ENCODE measurements at places on chromosomes 2 and 18.
A peak's percentile ranks its signal among the peaks of the same experiment; 100 is the strongest.

GRCh38 chr2:128280901-128281321 lies 37.8 kb downstream of the HS6ST1 start:
- no peak for DNase-seq

DNA sequence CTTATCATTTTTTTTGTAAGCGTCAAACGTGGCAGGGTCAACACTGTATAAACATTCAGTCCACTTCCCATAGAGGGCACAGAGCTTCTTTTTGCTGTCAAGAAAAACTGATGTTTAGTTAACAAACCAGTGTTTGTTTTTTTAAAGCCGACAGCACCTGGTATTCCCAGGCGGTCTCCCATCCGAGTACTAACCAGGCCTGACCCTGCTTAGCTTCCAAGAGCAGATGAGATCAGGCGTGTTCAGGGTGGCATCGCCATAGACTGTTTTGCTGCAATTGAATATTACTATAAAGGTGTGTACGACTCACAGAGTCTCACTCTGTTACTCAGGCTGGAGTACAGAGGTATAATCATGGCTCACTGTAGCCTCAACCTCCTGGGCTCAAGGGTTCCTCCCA lies 31.5 kb downstream of the CABYR start:
- no peak for DNase-seq

DNA sequence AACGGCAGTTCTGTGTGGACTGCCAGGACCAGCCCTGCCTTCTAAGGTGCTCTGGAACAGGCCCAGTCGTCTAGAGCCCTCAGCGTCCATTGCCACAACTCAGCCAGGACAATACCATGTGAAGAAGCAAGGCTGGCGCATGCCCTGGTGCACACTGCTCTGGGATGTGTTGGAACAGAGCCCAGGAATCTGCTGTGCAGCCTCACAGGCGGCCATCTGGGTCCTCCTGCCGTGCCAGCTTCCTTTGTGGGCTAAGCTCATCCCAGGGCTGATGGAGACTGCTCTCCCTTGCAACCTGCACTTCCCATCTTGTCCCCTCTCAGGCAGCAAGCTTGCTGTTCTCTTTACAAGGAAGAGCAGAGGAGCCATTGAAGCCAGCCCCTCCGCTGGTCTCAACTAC lies 246.4 kb upstream of the PXDN start:
- no peak for DNase-seq

DNA sequence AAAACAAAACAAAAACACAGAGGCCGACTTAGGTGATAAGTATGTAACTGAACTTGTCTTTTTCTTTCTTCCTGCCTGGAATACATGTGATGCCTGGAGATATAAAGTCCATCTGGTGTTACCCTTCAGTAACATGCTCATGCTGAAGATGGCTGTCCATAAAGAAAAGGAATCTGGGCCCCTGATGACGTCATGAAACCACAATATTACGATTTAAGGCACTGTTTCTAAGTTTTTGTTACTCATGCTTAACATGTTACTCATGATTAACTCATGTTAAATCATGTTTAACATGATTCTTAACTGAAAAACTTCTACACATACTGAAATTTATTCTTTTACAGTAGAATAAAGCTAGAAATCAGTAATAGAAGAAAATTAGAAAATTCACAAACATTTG lies 49.0 kb downstream of the STRADB start:
- DNase-seq = no peak

- no peak for DNase-seq
Observed at GRCh38 chr18:49985236-49985635, 171.9 kb upstream of the ACAA2 start.

DNA sequence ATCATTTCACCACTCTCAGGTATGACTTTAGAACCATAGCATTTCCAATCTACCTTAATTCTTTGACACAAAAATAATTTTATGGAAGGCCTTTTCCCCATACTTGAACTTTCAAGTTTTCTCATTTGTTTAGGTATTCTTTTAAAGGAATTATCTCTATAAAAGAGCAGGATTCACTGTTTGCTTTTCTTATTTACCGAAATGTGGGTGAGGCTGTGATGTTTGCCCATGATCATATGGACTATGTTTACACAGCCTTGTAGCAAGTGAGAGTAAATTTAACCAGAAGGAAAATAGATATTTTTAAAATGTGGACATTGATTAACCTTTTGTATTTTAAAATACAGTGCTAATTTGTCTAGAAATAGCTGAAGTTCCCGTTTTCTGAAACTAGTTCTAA lies 26.3 kb downstream of the CAB39 start:
- no peak for DNase-seq

GRCh38 chr2:145221032-145221431 lies 701.1 kb upstream of the ZEB2 start:
- DNase-seq = no peak

- DNase-seq = no peak
Observed at GRCh38 chr2:240305369-240305962, 130.0 kb upstream of the GPC1 start.

GRCh38 chr2:146952696-146953095 lies 892.1 kb upstream of the ACVR2A start:
- DNase-seq = no peak

DNA sequence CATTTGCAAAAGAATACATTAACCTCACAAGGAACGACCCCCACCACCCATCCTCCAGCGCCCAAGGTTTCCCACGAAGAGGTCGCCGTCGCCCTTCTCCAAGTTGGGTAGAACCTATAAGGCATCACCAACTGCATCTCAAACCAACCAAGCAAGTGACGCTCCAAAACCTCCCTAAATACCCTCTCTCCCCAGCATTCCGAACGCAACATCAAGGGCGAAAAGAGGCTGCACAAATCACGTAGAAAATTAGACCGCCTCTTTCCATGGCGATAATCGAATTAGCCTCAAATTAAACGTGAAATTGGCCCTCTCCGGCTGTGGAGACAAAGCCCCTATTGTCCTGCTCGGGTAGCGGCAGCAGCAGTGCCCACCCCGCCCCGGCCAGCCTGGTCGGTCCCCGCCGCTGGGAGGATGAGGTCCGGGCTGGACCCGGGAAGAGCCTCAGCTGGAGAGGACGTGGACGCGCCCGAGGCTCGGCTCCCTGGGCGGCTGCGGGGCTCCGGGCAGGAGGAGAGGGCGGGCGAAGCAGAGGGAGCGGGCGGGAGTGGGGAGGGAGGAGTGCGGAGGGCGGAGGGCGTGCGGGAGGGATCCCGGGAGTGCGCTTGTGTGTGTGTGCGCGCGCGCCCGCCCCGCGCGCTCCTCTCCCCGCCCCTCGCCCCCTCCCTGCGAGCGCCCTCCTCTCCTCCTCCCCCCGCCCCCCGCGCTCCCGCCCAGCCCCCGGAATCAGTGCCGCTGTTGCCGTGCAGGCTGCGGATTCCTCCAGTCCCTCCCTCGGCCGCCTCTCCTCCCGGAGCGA lies at the start of gene SPTBN1:
Gene SPTBN1 (plus strand): TSS at position 765 of the 799 bp plus-strand sequence. CDS start 70,092 bp downstream, outside the sequence.
- DNase-seq = no peak

DNA sequence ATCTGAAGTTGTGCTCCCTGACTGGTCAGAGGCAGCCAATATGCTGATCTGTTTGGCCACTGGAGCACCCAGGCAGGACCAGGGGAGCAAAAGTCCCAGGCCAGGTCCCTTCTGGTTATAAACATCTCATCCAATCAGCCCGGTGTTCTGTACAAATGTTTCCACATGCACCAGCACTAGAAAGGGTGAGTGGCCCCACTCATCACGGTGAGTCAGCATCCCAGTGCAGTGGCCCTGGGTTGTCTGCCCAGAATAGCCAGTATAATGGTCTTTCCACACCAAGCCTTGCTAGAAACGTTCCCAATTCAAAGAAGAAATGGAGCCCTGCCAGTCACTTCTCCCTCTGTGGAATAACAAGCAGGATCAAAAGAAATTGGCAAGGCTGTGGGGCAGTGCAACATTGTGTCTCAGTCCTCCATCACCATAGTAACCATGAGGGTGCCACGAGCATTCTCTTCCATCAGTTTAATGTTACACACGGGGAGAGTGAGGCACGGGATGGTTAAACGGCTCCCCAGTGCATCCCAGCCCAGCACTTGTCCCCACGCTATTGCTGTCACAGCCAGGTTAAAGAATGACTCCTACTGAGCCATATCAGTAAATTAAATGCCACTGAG lies 174.9 kb downstream of the SEPTIN10 start:
- DNase-seq = no peak

DNA sequence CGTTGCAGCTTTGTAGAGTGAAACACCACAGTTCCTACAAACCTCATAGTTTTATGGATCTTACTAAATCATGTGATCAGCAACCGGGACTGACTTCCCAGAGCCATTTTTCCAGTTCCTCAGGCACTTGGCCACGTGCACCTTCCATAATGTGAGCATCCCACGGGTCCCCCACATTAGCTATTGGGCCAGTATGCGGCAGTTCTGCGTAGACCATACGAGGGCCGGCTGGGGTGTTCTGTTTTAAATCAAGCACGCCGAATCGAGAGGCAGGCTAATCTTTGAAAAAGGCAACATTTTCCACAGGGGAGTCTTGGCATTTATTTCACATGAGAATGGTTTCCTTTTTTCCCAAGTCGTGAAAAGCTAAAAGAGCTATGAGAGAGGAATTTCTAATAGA lies 135.6 kb upstream of the CCDC195 start:
- DNase-seq = no peak

- DNase-seq = no peak
Observed at GRCh38 chr2:25587361-25587760, 86.0 kb downstream of the DTNB start.

- no peak for DNase-seq
Observed at GRCh38 chr18:78080761-78081160, 831.1 kb downstream of the GALR1 start.

DNA sequence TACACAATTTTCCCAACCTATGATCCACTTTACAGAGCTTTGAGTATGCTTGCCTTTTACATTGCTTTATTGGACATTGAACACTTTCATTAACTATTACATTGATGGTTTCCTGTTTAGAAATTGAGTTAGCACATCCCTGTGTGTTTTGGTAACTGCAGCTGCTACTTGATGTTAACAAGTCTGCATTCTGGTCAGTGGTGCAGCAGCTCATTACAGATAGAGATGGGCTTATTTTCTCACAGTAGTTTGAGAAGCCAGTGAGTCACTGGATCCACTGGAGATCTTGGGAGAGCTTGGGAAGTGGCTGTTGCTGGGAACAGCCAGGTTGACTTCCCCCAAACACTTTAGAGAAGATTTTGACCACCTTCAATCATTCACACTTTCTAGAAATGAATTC lies 150.5 kb downstream of the ARHGAP15 start:
- no peak for DNase-seq

- DNase-seq = peak; percentile 26
Observed at GRCh38 chr2:62313449-62314227, 117.7 kb downstream of the B3GNT2 start.

- DNase-seq = no peak
Observed at GRCh38 chr2:176585791-176586190, 316.5 kb downstream of the MTX2 start.

GRCh38 chr2:184178229-184178628 lies 420.1 kb upstream of the ZNF804A start:
- no peak for DNase-seq

DNA sequence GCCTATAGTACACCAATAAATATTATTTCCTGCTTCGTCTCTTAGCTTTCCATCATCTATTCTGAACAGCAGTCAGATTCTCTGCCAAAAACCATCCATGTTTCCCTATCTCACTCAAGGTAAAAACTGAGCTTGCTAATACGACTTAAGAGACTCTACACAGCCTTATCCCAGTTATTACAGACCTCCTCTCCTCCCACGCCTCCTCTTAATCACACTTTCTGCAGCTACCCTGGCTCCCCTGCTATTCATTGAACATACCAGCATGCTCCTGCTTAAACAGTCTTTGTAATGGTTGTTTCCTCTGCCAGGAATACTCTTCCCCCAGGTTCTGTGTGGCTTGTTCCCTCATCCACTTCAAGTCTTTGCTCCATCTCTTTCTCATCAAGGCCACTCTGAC lies 81.5 kb downstream of the PDE1A start:
- DNase-seq = no peak

DNA sequence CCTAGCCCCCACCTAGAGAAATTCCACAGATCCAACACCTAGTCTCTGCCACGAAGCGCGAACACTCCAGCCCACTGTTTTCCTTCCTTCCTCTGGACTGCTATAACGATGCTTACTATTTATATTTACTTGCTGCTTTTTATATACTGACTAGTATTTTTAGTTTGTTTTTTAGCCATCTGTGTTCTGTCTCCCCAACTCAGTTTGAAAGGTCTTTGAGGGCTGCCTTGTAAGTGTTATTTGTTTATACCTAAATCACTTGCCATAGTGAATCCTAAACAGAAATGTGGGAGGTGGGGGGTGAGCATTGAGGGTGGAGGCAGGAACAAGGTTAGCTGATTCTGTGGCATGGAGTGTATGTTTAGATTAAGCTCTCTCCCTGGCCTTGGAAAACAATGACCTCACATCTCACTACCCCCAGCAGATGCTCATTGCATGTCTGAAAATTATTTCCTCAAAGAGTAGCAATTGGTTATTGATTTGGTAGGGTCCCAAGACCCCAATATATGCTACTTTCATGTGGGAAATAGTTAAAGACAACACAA lies 1.1 kb upstream of the NCKAP5 start:
- no peak for DNase-seq

GRCh38 chr2:50753234-50753633 lies 278.7 kb downstream of the NRXN1 start:
- DNase-seq = no peak

- DNase-seq = no peak
Observed at GRCh38 chr2:188974164-188974563, at the start of gene COL3A1. TSS of gene COL3A1 (plus strand) at chr2:188974373. CDS start at chr2:188974490, 117 bp downstream.

DNA sequence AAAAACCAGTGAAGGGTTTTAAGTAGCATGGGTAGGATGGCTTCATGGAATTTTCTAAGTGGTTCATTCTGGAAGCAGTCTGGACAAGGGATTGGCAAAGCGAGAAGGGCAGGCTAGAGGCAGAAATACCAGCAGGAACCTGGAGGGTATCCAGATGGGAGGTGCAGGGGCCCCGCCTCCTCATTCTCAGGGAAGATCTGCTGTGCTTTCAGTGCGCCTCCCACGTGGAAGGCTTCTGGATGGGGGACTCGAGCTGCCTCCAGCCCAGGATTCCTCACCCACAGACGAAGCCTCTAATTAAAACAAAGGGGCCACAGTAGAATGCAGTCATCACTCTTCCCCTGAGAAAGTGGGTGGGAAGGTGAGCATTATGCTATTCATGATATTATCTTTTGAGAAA lies 79.8 kb downstream of the VSNL1 start:
- no peak for DNase-seq

DNA sequence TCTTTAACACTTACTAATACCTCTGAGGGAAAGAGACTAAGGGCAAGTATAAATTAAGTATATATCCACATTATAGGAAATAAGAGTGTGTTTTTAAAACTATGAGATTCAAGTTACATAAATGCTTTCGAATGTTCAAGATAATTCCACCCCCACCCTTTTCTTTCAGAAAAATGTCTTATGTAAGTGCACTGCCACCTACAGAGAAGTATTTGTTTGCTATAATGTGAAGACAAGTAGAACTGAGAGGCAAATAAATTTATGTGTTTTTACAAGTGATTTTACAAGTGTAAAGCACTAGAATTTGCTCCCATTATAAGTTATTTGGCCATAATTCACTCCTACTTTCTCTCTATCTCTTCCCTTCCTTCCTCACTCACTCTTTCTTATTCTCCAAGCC lies 99.9 kb upstream of the CRACDL start:
- DNase-seq = no peak

Measured in GF-D8 (cell line).